Stimulated activated CD8-positive, alpha-beta memory T cell treated with anti-CD3 and anti-CD28 coated beads, Interleukin-4, amount 100 ng/mL, for 48 hours (primary cell): ENCODE measurements at places on chromosomes 1 and 21.
A peak's percentile ranks its signal among the peaks of the same experiment; 100 is the strongest.

GRCh38 chr1:212916481-212917133 lies 33.7 kb upstream of the VASH2 start:
- peak; percentile 26 for DNase-seq

DNA sequence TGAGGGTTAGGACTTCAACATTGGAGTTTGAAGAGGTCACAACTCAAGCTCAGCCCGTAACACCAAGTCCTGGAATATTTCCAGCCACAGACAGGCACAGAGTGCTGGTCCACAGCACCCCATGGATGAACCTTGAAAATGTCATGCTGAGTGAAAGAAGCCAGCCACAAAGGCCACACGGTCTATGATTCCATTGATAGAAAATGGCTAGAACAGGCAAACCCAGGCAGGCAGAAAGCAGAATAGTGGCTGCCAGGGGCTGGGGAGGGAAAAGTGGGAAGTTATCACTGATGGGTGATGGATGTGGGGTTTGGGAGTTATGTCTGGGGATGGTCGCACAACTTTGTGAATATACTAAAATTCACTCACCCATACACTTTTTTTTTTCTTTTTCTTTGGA lies 21.3 kb downstream of the MX1 start:
- no peak for DNase-seq

- peak; percentile 72 for DNase-seq
These were observed 18.9 kb downstream of the LDLRAP1 start for GRCh38 chr1:25562101-25562927.

DNA sequence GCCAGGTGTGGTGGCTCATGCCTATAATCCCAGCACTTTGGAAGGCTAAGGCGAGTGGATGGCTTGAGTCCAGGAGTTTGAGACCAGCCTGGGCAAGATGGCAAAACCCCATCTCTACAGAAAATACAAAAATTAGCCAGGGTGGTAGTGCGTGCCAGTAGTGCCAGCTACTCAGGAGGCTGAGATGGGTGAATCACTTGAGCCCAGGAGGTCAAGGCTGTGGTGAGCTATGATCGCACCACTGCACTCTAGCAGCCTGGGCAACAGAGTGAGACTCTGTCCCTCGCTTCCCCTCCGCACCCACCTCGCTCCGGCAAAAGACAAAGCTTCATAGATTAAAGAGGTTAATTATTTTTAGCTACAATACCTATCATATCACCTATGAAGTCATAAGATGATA lies 100.0 kb downstream of the HHAT start:
- DNase-seq, result no peak

GRCh38 chr1:172900376-172900997 lies 150.3 kb downstream of the TNFSF18 start:
- DNase-seq, result no peak

- DNase-seq, result no peak
These were observed 19.2 kb downstream of the ELAPOR1 start for GRCh38 chr1:109133002-109133706.

GRCh38 chr1:81584398-81584797 lies 216.3 kb upstream of the ADGRL2 start:
- DNase-seq, result no peak

DNA sequence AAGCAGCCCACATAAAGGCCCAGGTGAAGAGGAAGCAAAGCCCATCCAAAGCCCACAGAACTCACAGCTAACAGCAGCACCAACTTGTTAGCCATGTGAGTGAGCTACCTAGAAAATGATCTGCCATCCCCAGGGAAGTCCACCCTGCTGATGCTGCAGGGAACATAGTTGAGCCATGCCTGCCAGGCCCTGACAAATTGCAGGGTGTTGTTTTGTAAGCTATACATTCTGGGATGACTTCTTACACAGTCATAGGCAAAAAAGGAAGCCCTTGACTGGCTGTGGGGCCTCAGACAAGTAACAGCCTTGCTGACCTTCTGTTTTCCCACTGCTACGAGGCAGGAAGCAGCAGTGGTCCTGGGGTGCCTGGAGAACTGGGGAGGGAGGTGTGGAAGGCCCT lies 262.7 kb downstream of the MATN1 start:
- DNase-seq, result no peak

GRCh38 chr1:206768472-206769303 lies 1.9 kb upstream of the IL19 start:
- no peak for DNase-seq

- no peak for DNase-seq
These were observed 128.2 kb downstream of the ATG4C start for GRCh38 chr1:62912028-62912638.

DNA sequence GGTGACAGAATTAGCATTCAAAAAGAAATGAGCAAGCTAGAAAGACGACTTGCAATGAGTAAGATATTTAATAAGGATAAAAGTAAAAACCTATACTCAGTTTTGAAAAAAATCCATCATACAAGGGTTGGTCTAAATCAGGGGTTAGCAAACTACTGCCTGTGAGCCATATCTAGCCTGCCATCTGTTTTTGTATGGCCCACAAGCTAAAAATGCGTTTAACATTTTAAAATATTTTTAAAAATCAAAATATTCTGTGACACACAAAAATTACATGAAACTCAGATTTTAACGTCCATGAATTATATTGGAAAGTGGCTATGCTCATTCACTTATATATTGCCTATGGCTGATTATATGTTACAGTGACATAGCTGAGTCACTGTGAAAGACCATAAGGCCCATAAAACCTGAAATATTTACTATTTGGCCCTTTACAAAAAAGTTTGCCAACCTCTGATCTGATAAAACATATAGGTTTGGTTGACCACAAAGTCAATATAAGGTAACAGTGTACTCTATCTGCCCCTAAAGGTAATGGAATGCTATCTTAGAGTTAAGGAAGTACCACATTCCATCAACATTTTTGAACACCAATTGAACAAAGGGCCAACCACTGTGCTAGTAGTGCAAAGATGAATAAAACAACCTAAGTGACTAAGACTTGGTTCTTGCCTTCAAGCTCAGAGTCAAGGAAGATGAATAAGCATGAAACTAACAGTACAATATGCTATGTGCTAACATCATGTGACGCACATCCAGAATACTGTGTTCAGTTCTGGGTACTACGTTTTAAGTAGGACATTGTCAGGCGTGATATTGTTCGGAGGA lies 3.2 kb downstream of the IFT25 start:
- DNase-seq, result no peak

GRCh38 chr1:22641906-22642636 lies 1.4 kb upstream of the C1QC start:
- DNase-seq, result peak; percentile 86

DNA sequence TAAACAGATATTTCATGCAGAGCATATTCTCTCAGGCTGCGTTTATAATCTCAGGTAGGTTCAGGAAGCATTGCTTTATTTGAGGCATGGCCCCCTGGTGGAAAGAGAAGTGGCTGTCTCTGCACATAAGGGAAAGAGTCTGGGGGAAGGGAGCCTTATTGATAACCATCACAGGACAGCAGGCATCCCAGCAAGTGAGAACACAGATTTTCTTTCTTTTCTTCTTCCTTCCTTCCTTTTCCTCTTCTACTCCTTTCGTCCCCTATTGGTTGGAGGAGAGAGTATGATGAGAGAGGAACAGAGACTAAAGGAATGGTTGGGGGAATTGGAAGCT lies 21.9 kb downstream of the TSNAX start:
- DNase-seq, result no peak

- DNase-seq, result no peak
These were observed 16.0 kb upstream of the LSS start for GRCh38 chr21:46244602-46245001.

- DNase-seq, result no peak
These were observed 3.6 kb upstream of the SMIM1 start for GRCh38 chr1:3768811-3769390.

GRCh38 chr1:170623171-170623570 lies 40.8 kb upstream of the PRRX1 start:
- no peak for DNase-seq

DNA sequence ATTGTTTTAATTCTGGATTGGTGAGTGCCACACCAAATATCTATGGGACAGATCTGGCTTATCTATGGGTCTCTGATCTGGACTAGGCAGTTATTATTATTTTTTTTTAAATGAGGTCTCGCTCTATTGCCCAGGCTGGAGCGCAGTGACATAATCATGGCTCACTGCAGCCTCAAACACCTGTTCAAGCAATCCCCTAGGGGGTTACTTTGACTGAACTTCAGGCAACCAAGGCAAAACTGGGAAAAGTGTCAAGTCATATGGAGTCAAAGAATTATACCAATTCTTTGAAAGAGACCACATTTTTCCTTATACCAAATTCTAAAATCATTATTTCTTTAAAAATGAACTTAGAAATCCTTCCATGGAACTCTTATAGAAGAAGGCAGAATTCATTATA lies 129.1 kb upstream of the HOOK1 start:
- DNase-seq, result no peak

- DNase-seq, result no peak
These were observed 2.1 kb upstream of the SLC45A1 start for GRCh38 chr1:8315573-8316475.

GRCh38 chr1:67722292-67722944 lies 37.4 kb downstream of the GADD45A start:
- DNase-seq, result no peak

- DNase-seq, result no peak
These were observed 1.9 kb downstream of the EIF4G3 start for GRCh38 chr1:21174654-21175323.

- no peak for DNase-seq
These were observed 8.8 kb downstream of the NOL9 start for GRCh38 chr1:6545276-6546112.

DNA sequence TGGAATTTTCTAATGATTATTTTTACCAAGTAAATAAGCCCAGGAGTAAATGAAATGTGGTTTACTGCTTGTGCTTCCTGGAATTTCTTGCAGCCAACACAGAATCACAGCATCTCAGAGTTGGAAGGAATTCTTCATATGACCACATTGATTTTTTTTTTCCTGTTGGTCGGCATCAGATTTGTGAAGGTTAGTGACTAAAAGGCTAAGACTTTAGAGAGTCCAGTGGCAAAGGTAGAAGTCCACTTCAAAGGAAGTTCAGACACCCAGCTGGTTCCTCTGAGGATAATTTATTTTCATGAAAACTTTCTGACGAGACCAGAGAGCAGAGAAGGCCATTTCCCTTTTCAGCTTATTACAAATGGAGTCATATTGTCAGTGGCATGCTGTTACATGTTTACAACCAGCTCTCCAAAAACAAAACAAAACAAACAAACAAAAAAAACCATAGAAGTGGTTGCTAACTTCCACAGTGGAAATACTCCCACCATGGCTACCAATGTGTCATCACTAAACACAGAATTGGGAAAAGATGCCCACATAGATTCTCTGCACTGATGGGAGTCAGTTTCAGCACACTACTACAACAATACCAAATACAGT lies 77.2 kb upstream of the CDC42BPA start:
- no peak for DNase-seq

- DNase-seq, result no peak
These were observed 20.4 kb downstream of the PRMT6 start for GRCh38 chr1:107076841-107077240.

DNA sequence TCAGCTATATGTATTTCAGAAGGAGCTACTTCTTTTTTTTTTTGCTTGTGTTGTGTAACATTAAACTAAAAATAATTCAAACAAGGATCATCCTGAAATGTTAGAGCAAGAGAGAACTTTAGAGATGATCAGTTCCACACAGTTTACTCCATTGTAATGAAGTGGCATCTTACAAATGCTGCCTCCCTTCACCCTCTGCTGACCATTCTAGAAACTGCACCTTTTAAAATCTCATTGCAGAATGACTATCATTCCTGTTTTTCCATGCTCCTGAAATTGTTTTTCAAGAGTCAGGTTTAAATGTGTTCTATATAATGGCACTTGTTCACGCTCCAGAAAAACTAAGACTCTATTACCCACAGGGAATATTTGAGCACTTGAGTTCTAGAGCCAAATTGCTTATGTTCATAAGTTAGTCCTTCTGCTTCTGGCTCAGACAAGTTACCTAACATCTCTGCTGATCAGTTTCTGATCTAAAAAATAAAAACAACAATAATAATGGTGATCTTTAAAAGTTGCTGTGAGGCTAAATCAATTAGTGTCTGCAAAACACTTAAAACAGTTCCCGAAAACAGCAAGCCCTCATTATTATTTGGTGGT lies 21.5 kb upstream of the SLC44A5 start:
- DNase-seq, result no peak

DNA sequence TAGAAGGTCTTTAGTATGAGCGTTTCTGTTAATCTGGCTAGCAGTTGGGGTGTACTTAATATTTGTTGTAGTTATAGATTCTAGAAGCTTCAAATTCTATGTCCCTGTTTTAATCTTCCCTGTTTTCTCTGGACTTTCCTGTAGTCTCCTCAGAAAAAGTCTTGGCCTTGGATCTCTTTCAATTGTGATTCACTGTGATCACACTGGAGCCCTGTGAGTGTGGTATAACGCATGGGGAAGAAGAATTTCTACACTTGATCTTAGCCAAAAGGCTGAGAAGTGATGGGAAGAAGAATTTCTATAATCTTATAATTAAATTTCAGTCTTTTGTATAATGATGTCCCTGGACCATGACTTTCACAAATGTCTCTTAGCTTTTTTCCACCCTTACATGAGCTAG lies 36.7 kb upstream of the COP1 start:
- no peak for DNase-seq

DNA sequence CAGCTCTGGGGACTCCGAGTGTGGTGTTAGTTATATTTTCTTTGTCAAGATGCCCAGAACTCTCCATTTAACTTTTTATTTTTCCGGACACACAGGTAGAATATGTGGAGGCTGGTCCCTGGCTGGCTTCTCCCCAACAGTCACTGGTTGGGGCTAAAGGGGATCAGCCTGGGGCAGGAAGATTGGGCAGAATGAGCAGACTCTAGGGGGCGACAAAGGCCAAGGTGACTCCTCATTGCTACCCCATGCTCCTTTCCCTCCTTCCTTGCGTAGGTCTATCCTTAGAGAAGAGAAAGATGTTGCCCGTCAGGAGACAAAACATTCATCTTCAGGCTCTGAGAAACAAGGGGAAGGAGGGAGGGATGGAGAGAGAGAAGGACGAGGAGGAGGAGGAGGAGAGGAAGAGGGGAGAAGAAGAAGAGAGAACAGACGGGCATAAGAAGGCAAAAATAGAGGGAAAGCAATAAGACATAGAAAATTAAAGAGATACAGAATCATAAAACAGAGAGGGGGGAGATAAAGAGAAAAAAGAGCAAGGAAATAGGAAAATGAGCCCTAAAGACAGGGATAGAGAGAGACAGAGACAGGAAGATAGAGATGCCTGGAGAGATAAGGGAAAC lies 89.9 kb downstream of the FOXD2 start:
- DNase-seq, result peak; percentile 36
